ENCODE measurements at places on chromosomes 3 and 15. TPM values are rescaled to one million over a fixed set of nuclear protein-coding genes. Genes with fewer than 3 reads are reported as not detected.

ZBTB20 gene
- total RNA-seq = 14.2 TPM

TXNRD3 gene
- 2.1 TPM for total RNA-seq

STRIT1 gene
- total RNA-seq = not detected

TRIM42 gene
- total RNA-seq = not detected

GOLGA6A gene
- total RNA-seq = not detected

ANKRD63 gene
- not detected for total RNA-seq

AHSG gene
- not detected for total RNA-seq

GRCh38 chr3:102727340-102727739 lies 292.5 kb downstream of the ZPLD1 start:
- H3K27ac ChIP-seq = no peak overlapping the region
- H3K4me1 ChIP-seq = no peaks in the 10 kb centered on the region
- H3K27me3 ChIP-seq = no peaks in the 10 kb centered on the region
- no peaks in the 10 kb centered on the region for H3K36me3 ChIP-seq
- H3K4me3 ChIP-seq = no peak overlapping the region
- DNase-seq = no peak

- no peaks in the 10 kb centered on the region for H3K36me3 ChIP-seq
- peaks cover 11% of the 10 kb centered on the region for H3K27me3 ChIP-seq
- no peak overlapping the region for H3K27ac ChIP-seq
- no peaks in the 10 kb centered on the region for H3K4me1 ChIP-seq
- DNase-seq = no peak
Measured at GRCh38 chr3:169581633-169582032, 81.9 kb downstream of the MECOM start.

- H3K36me3 ChIP-seq = no peaks in the 10 kb centered on the region
- no peak overlapping the region for H3K4me3 ChIP-seq
- H3K27me3 ChIP-seq = no peaks in the 10 kb centered on the region
- H3K27ac ChIP-seq = no peak overlapping the region
Measured at GRCh38 chr3:134708671-134709070, 57.8 kb upstream of the KY start.

- peaks cover 96% of the 10 kb centered on the region for H3K4me1 ChIP-seq
- no peaks in the 10 kb centered on the region for H3K27me3 ChIP-seq
- peak; percentile 84 for DNase-seq
- peaks cover 27% of the 10 kb centered on the region for H3K36me3 ChIP-seq
- H3K4me3 ChIP-seq = peak overlapping the region; percentile 84
Measured at GRCh38 chr15:55279746-55280351, 9.8 kb downstream of the RAB27A start.

DNA sequence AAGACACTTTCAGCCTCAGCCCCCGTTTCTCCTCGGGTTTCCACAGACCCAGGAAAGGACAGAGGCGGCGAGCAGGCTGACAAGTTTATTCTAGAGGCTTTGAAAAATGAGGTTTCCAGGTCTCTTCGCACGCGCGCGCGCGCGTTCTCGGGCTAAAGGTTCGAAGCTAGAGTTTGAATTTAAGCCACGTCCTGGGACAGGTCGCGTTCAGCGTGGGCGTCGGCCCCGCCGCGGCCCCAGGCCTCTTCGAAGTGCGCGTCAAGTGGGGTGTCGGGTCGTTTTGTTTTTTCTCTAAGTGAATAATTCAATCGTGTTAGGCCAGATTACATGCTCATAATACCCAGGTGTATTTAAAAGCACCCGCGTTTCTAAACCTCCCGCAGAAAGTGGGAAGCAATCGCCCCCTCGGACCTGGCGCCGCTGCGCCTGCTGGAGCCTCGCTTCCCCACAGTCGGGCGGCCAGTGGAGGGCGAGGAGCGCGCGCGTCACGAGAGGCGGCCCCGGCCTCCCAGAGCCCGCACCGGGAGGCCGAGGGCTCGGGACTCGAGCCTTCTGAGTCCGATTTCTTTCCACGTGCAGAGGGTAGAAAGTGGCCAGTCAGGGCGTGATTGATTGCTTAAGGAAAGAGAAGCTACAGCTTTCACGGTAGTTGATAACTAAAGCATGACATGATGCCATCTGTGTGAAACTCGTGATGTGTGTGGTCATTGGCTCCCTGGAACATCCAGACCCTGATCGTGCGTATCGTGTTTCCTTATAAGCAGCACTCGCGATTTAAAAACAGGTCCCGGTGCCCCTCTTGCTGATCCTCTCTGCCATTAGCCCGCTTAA lies 15.8 kb upstream of the SOX2 start:
- peaks cover 63% of the 10 kb centered on the region for H3K27me3 ChIP-seq
- peaks cover 9% of the 10 kb centered on the region for H3K4me1 ChIP-seq
- H3K27ac ChIP-seq = no peak overlapping the region
- H3K4me3 ChIP-seq = no peak overlapping the region

DNA sequence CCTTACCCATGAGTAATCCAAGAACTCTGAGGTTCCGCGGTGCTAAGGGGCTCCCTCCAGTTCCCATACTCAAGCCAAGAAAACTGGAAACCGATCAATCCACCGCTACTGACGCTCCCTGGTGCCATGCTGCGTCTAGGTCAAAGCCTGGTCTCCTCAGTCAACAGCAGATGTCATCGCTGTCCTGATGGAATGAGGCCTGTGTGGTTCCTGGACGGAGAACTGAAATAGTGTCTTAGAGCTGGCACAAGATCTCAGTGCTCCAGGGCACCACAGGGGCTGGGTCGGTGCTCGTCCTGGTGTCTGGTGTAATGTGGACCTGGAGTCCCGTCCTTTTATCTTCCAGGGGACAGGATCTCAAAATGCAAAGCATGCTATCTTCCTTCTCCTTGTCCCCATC lies 373.9 kb upstream of the CFAP20DC start:
- no peak for DNase-seq
- H3K27ac ChIP-seq = peak overlapping the region; percentile 0
- H3K27me3 ChIP-seq = peaks cover 16% of the 10 kb centered on the region
- H3K4me1 ChIP-seq = peaks cover 54% of the 10 kb centered on the region
- H3K4me3 ChIP-seq = no peak overlapping the region

- no peaks in the 10 kb centered on the region for H3K36me3 ChIP-seq
- H3K27me3 ChIP-seq = peaks cover 2% of the 10 kb centered on the region
- no peak overlapping the region for H3K27ac ChIP-seq
- H3K4me1 ChIP-seq = no peaks in the 10 kb centered on the region
Measured at GRCh38 chr3:167450195-167450594, 23.6 kb downstream of the SERPINI2 start.

DNA sequence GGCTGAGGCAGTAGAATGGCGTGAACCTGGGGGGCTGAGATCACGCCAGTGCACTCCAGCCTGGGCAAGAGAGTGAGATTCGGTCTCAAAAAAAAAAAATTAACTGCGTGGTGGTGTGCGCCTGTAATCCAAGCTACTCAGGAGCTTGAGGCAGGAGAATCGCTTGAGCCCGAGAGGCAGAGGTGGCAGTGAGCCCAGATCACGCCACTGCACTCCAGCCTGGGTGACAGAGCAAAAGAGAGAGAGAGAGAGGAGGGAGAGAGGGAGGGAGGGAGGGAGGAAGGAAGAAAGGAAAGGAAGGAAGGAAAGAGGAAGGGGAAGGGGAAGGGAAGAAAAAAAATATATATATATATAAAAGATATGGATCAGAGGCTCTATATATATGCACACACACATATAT lies 6.0 kb downstream of the TM4SF19 start:
- H3K4me3 ChIP-seq = no peak overlapping the region
- H3K4me1 ChIP-seq = no peaks in the 10 kb centered on the region
- H3K36me3 ChIP-seq = no peaks in the 10 kb centered on the region
- H3K27ac ChIP-seq = no peak overlapping the region

DNA sequence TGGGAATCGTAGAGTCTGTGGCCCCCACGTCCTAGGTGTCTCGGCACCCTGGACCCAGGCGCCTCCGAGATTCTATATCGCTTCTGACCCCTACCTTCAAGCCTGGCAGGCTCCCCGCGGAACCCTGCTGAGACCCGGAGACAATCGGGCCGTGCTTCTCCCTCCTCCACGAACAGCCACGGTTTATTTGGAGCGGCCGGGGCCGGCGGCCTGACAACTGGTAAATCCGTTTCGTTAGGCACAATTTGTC lies 1.4 kb downstream of the GATA2 start:
- peaks cover 6% of the 10 kb centered on the region for H3K4me1 ChIP-seq
- no peaks in the 10 kb centered on the region for H3K36me3 ChIP-seq
- no peak for DNase-seq
- peaks cover 34% of the 10 kb centered on the region for H3K27me3 ChIP-seq

DNA sequence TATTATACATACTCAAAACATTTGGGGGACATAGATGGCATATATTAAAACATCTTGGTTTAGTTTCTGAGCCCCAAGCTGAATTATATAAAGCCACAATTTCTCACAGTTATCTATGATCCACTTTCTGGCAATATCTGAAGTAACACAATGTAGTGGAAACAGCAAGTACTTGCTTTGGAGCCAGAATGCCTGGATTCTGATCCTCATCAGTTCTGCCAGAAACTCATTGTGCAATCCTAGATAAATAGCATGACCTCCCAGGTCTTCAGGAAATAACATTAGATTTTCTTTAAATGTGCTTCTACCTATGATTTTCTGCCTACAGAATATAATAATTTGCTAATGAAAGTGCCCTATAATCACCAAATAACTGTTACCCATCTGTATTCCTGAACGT lies 544.9 kb downstream of the NAALADL2 start:
- no peak overlapping the region for H3K27ac ChIP-seq
- H3K36me3 ChIP-seq = no peaks in the 10 kb centered on the region
- H3K27me3 ChIP-seq = no peaks in the 10 kb centered on the region
- H3K4me1 ChIP-seq = no peaks in the 10 kb centered on the region

GRCh38 chr15:98854496-98854895 lies 153.1 kb downstream of the PGPEP1L start:
- no peaks in the 10 kb centered on the region for H3K27me3 ChIP-seq
- H3K27ac ChIP-seq = peak overlapping the region; percentile 82
- H3K36me3 ChIP-seq = no peaks in the 10 kb centered on the region
- DNase-seq = no peak
- H3K4me3 ChIP-seq = no peak overlapping the region

DNA sequence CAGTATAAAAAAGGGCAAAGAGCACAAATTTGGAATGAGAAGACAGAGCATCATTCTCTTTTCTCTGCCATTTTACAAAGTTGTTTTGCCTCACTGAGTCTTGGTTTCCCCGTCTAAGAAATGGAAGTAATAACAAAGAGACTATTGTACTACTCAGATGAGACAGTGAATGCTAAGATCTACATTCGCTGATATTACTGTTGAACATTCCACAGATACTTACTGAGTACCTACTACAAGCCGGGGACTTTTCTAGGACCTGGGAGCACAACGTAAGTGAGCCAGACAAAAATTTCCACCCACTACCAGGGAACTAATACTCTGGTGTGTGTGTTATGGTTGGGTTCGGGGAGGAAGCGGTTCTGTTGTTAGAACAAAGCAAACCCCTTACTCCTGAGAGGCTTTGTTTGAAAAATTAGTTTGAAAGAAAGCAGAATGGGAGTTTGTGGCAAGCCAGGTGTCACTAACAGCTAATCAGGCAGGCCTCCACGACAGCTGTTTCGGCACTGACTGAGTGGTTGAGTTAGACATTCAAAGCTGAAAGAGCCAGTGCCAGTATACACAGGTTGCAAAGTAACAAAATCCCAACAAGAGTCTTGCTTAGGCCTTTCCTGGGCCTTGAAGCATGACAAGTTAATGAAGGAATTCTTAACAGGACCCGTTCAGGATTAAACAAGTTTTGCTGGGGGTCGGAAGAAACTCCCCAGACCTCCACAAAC lies 458.3 kb downstream of the EDEM1 start:
- H3K27me3 ChIP-seq = no peaks in the 10 kb centered on the region
- no peak overlapping the region for H3K27ac ChIP-seq
- no peaks in the 10 kb centered on the region for H3K36me3 ChIP-seq
- H3K4me1 ChIP-seq = no peaks in the 10 kb centered on the region
- no peak overlapping the region for H3K4me3 ChIP-seq
- DNase-seq = no peak

DNA sequence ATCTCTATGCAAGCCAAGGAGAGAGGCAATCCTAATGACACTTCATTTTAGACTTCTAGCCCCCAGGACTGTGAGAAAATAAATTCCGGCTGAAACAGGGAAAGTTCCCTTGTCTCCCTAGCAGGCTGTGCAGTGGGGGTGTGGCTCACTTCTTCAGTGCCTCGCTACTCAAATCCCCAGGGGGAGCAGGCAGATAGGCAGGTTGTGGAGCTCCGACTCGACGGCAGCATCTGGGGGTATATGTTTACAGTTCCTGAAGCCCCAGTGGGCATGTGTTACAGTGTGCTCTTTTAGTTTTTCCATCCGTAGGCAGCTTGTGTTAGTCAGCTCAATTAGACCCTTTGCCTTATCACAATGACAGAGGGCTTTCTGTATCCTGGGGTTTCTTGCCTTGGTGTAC lies 836.5 kb downstream of the PDCD6IP start:
- H3K4me1 ChIP-seq = no peaks in the 10 kb centered on the region
- H3K27ac ChIP-seq = no peak overlapping the region
- no peak overlapping the region for H3K4me3 ChIP-seq
- DNase-seq = no peak

- H3K27ac ChIP-seq = no peak overlapping the region
- no peak for DNase-seq
- H3K36me3 ChIP-seq = no peaks in the 10 kb centered on the region
- H3K27me3 ChIP-seq = no peaks in the 10 kb centered on the region
- no peak overlapping the region for H3K4me3 ChIP-seq
- peaks cover 4% of the 10 kb centered on the region for H3K4me1 ChIP-seq
Measured at GRCh38 chr3:160331127-160331937, 67.7 kb downstream of the IFT80 start.

DNA sequence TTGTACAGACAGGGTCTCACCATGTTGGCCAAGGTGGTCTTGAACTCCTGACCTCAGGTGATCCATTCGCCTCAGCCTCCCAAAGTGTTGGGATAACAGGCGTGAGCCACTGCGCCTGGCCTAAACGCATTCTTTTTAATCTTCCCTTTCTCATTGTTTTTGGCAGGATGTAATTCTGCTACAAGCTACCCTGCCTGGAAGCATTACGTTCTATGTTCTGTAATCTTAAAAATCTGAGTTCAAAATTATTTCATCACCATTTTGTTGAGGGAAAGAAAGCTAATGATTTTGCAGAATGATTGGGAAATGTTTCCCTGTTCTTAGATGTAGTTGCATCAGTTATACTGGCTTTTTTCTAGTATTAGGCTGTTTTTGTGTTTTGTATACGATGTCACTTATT lies 71.5 kb downstream of the RGMA start:
- peaks cover 63% of the 10 kb centered on the region for H3K36me3 ChIP-seq
- H3K4me3 ChIP-seq = no peak overlapping the region
- H3K27ac ChIP-seq = no peak overlapping the region
- H3K4me1 ChIP-seq = peaks cover 37% of the 10 kb centered on the region

- no peak for DNase-seq
- H3K4me3 ChIP-seq = no peak overlapping the region
- peaks cover 67% of the 10 kb centered on the region for H3K4me1 ChIP-seq
- H3K27ac ChIP-seq = peak overlapping the region; percentile 8
- H3K36me3 ChIP-seq = peaks cover 8% of the 10 kb centered on the region
Measured at GRCh38 chr15:58520936-58521292, 89.1 kb downstream of the LIPC start.

DNA sequence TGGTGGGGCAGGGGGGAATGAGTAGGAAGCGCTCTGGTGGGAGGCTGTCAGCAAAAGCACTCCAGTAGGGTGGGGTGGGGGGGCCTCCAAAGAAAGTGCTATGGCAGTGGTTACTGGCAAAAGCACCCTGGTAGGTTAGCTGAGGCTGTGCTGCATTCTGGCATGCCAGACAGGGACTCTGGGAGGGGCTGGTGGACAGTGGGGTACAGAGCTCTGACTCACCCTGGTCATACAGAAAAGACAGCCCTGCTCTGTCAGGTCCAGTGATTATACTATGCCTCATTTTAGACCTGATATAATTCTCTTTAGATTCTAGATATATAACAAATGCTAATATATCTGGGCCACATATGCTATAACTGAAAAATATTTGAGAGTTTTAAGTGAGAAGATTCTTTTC lies 82.8 kb upstream of the CPNE4 start:
- DNase-seq = no peak
- no peak overlapping the region for H3K4me3 ChIP-seq
- H3K27me3 ChIP-seq = no peaks in the 10 kb centered on the region
- H3K27ac ChIP-seq = no peak overlapping the region
- H3K4me1 ChIP-seq = no peaks in the 10 kb centered on the region
- H3K36me3 ChIP-seq = no peaks in the 10 kb centered on the region
